Kidney epithelial cell (primary cell): ENCODE measurements at places on chromosomes 3 and 15. TPM values are rescaled to one million over a fixed set of nuclear protein-coding genes. Genes with fewer than 3 reads are reported as not detected.

The MYRIP gene
- total RNA-seq = 0.04 and 0.07 TPM in 2 replicates

The SLC9A9 gene
- 0.41 and 3.0 TPM in 2 replicates for total RNA-seq

The TCAIM gene
- 29.0 and 30.3 TPM in 2 replicates for total RNA-seq

- no peak for DNase-seq
Measured at GRCh38 chr15:68204776-68205557, at the start of gene CALML4. Gene CALML4, minus strand, starts transcription at chr15:68205332. Its CDS starts 85 bp downstream, at chr15:68205247.

- no peak for DNase-seq
Measured at GRCh38 chr3:32438596-32439344, 47.1 kb downstream of the CMTM7 start.

DNA sequence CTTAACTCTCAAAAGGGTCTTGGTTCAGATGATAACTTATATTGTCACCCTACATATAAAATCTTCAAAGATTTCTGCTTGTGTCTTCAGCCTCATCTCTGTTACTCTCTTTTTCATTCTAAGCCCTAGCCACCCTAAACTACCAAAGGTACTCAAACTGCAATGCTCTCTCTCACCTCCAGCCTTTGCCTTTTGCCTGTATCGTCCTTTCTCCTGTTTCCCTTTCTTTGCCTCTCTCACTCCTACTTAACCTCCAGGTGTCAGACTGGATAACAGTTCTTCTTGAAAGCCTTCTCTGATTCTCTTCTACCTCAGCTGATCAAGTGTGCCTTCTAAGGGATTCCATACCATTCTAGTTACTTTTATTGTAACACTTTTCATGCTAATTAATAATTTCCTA, 149.8 kb downstream of the SERPINI1 start:
- no peak for DNase-seq

DNA sequence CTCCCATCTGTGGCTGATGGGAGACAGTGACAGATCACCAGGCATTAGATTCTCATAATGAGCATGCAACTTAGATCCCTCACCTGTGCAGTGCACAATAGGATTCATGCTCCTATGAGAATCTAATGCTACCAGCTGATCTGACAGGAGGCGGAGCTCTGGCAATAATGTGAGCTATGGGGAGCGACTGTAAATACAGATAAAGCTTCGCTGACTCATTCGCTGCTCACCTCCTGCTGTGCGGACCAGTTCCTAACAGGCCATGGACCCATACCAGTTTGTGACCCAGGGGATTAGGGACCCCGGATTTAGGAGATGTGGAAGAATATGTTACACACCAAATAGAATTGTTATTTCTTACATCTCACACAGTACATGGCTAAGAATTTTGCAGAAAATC, 6.7 kb downstream of the ARGFX start:
- no peak for DNase-seq

- no peak for DNase-seq
Measured at GRCh38 chr3:31022716-31023115, 128.3 kb upstream of the GADL1 start.

GRCh38 chr15:53196242-53196641, 406.1 kb upstream of the ONECUT1 start:
- DNase-seq = no peak
